ENCODE measurements at places on chromosomes 5 and 9.

- no peak for DNase-seq
These were observed 56.7 kb downstream of the MAPKAP1 start for GRCh38 chr9:125650271-125650737.

- DNase-seq = no peak
These were observed 10.2 kb downstream of the CMYA5 start for GRCh38 chr5:79699763-79700400.

GRCh38 chr5:174532455-174533453 is 191.6 kb upstream of the MSX2 start:
- no peak for DNase-seq

GRCh38 chr9:26802921-26803320 is 89.7 kb downstream of the CAAP1 start:
- DNase-seq = no peak

DNA sequence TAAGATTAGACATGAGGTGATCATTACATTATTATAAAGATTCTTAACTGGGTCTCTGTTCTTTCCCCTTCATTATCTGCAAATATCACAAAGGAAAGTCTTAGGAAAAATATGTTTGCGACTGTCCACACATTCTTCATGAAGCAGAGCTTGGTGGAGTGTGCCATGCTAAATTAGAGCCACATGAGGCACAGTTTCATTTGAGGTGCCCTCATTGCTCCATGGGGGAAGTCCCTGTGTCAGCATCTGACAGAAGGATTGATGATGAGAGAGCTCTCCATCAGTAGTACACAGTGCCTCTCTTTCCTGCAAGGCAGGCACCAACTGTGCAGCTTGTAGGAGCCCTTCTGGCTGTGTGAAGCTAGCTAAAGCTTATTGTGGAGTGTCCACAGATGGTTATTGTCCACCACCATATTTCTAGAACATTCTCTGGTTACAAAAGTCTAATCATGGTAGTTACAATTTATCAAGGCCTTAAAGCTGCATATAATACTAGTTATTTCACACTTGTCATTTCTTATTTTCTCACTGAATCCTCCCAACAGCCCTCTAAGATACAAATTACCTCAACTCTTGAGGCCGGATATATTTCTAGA is 63.9 kb downstream of the C9orf152 start:
- DNase-seq = no peak

GRCh38 chr5:68379275-68380036 is 163.9 kb downstream of the PIK3R1 start:
- DNase-seq = no peak

- no peak for DNase-seq
These were observed 60.4 kb downstream of the TNC start for GRCh38 chr9:115057559-115057958.

- no peak for DNase-seq
These were observed 26.8 kb downstream of the PIP5K1B start for GRCh38 chr9:68731857-68732256.

GRCh38 chr9:36866840-36867239 is 167.2 kb downstream of the PAX5 start:
- DNase-seq = no peak

GRCh38 chr9:75990576-75991304 is 100.3 kb downstream of the PCSK5 start:
- no peak for DNase-seq

- no peak for DNase-seq
These were observed 35.8 kb downstream of the NRG2 start for GRCh38 chr5:140007311-140007710.

- no peak for DNase-seq
These were observed 76.1 kb downstream of the FNIP1 start for GRCh38 chr5:131720714-131721113.

DNA sequence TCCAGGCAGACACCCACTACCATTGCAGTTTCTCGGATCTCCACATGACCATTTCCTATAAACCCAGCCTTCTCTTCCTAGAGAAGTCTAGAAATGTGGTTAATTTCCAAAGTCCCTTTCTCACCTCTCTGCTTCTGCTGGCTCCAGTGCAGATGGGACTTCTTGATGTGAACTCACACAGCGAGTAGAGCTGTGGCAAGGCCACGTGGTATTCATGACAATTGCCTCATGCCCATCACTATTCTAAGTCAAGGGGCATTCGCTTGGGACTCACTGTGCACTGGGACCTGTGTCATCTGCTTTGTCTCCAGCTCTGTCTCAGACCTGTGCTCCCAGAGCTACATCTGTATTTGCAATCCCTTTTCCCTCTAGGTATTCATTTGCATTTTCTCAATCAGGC is 6.2 kb downstream of the CD180 start:
- no peak for DNase-seq

DNA sequence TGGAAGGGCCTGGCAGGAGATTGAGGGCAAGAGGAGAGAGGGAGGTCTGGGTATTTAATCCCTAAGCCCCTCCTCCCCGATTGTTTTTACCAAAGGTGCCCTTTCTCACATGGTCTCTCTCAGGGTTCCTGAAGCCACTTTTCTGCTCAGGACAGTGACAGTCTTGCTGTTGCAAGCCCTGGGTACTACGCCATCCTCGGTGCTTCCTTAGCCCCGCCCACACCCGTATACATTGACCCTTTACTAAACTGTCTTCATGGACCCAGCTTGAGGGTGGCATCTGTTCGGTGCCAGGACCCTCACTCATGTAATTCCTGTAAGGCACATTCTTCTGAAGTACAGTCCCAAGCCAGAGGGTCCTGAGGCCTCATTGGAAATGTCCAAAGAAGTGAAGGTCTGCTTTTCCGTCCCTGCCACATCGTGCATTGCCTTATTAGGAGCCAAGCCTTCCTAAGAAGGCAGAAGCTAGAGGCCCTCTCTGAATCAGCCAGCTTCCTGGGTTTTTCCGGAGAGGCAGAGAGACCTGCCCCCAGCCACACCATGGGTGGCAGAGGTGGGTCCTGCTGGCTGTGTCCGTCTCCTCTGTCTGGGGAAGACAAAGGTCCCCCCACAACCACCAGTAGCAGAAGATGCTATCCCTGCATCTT is 1.9 kb upstream of the SH3PXD2B start:
- no peak for DNase-seq

- DNase-seq = no peak
These were observed 387.9 kb upstream of the MEF2C start for GRCh38 chr5:89270901-89271300.

DNA sequence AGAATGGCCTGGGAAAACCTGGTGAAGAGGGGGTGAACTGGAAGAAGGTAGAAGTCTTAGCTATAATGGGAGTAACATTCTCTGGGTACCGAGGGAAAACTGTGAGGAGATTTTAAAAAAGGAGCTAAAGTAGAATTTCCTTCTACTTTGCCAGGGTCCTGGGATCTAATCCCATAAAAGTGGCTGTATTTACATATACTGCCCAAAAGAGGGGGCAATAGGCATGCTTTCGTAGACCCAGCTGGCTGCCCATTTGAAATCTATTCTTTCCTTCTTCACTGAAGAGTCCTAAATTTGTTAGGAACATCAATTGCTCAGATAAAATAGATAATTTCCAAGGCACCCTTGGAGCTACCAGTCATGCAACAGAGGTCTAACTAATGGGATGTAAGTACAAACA is 159.2 kb downstream of the CDC42SE2 start:
- DNase-seq = no peak

DNA sequence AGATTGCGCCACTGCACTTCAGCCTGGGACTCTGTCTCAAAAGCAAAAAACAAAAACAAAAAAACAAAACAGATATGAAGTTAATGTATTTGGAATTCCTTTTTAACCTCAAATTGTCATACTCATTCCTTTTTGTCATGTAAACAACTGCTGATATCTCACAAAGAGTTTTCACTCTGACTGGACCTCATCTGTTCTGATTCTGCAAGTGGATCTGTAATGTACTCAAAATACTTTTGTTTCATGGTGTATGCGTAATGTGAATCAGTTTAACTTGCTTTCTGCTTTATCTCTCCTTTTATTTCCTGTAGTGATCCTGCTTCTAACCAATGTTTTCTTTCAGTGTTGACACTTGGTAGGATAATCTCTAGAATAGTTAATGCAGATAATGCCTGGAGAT is 106.7 kb downstream of the FOCAD start:
- DNase-seq = no peak

GRCh38 chr9:2424619-2425033 is 197.0 kb upstream of the VLDLR start:
- DNase-seq = no peak

- DNase-seq = no peak
These were observed 17.3 kb upstream of the ANGPTL2 start for GRCh38 chr9:127139775-127140174.

GRCh38 chr9:14935106-14935751 is 25.0 kb upstream of the FREM1 start:
- no peak for DNase-seq

DNA sequence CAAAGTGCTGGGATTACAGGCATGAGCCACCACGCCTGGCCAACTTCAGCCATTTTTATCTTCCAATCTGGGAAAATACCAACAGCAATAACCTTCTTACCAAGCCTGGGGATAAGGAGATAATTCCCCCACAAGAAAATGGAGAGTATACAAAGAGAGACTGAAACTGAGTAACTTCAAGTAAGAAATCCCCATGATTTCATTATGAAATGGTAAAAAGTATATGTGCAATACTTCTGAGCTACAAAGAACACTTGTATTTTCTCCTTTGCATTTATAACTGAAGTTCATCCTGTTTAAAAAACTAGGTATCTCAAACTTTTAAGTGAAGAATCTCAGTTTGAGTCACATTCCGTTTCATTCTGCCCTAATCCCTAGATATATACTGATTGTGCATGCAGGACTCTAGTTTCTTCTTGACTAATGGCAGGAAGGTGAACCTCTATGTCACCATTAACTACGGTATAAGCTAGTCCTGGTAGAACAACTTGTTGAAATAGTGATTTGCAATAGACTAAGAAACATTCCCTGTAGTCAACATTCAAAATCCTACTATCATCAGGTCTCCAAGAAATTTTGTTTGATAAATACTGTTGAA is 2071.4 kb downstream of the MAT2B start:
- no peak for DNase-seq

DNA sequence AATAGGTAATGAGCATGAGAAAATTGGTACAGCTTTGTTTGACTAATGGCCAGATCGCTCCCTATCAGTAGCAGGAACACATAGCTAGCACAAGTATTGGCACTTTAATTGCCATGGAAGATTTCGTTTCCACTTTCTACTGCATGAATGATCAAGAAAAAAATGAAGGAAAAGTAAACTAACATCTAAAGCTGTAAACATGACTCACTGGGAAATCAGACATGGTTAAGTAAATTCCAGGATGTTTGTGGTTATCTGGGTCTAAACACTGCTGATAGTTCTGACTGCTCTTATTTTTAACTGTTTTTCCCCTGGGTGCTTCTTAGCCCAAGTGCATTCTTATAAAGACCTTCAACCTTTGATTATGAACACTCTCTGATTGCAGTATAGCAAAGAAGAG is 388.9 kb downstream of the NR2F1-AS1 start:
- no peak for DNase-seq

- DNase-seq = peak; percentile 49
These were observed at the start of gene ERGIC1 for GRCh38 chr5:172833686-172834414. Gene ERGIC1, plus strand, starts transcription at chr5:172834251. Its CDS starts 163 bp downstream, at chr5:172834414.

DNA sequence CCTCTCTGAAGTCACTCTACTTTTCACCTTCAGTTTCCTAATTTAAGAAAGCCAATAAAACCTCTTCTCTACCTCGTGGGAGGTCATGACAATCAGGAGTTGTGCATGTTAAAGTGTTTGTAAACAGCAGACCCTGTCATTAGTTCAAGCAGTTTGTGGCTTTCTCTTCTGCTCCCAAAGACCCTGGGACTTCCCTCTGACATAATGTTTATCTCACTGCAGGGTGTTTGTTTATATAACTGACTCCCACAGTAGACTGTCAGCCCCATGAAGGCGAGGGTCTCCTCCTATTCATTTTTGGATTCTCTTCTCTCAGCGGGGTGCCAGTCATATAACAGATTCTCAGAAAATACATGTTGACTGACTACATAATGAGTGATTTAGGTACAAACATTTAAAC is 360.0 kb upstream of the ZNF462 start:
- no peak for DNase-seq

DNA sequence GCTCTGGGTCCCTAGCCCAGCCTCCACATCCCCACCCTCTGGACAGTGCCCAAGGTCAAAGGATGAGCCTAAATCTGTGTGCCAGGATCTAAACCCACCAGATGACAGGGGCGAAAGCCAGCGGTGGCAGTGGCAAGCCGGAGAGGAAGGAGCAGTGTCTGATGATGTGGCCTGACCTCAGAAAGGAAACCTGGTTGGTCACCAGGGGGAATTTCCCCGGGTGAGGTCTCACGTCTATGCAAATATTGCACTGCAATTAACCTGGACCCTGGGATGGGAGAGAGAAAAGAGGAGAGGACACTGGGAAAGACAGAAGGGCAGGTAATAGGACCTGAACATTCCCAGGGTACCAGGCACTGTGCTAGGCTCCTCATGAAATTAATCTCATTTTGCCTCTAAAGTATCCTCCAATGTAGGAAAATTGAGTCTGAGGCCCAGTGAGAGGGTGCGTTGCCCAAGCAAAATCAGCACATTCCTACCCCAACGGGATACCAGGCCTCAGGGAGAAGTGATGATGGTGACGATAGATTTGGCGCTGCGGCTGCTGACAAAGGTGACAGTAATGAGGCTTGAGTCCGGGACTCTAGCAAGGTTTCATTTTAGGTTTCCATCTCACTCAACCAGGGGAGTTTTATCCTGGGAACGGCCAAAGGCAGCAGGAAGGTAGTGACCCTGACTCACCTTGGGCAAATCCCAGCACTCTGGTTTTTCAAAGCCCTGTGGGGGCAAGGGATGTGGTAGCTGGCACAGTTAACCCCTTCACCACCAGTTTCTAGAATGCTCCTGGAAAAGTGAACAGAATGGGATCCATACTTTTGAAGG is 13.4 kb upstream of the TNIP1 start:
- DNase-seq = no peak

DNA sequence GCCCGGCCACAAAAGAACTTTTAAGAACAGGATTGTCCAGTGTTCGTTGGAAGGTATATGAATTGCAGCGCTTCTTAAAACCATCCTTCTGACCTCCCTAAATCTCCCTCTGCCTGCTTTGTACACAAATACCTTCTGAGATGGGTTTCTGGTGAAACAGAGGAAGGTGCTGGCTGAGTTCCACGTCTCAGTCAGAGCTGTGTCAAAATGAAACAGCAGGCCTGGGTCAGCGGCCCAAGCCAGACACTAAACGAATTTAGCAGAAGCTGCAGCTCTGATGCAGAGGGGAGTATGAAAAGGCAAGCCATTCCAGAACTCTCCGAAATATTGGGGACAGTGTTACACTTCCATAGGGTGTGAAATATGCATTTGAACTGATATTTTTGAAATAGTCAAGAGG is 37.8 kb upstream of the CRB2 start:
- DNase-seq = no peak

GRCh38 chr9:93900436-93900819 is 54.7 kb downstream of the BARX1 start:
- DNase-seq = no peak

GRCh38 chr5:68214482-68215207 is 911 bp upstream of the PIK3R1 start:
- no peak for DNase-seq

DNA sequence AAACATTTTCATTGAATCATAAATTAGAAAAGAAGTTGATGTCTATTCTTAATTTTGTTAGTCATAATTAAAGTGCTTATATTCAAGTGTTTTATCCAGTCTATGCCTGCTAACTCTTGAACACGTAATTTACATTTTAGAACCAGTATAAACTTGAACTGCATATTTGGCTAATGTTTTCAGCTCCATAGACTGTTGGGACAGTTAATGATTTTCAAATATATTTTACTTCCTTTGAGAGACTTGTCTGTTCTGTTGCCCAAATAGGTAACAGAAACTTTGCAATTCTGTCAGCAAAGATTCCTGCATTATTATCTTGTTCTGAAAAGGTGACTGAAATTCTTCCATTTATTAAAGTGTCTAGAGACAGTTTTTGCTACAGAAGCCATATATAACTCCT is 7.8 kb downstream of the ITGA2 start:
- DNase-seq = no peak
